ENCODE measurements at places on chromosomes 5 and 9.
A peak's percentile ranks its signal among the peaks of the same experiment; 100 is the strongest.

DNA sequence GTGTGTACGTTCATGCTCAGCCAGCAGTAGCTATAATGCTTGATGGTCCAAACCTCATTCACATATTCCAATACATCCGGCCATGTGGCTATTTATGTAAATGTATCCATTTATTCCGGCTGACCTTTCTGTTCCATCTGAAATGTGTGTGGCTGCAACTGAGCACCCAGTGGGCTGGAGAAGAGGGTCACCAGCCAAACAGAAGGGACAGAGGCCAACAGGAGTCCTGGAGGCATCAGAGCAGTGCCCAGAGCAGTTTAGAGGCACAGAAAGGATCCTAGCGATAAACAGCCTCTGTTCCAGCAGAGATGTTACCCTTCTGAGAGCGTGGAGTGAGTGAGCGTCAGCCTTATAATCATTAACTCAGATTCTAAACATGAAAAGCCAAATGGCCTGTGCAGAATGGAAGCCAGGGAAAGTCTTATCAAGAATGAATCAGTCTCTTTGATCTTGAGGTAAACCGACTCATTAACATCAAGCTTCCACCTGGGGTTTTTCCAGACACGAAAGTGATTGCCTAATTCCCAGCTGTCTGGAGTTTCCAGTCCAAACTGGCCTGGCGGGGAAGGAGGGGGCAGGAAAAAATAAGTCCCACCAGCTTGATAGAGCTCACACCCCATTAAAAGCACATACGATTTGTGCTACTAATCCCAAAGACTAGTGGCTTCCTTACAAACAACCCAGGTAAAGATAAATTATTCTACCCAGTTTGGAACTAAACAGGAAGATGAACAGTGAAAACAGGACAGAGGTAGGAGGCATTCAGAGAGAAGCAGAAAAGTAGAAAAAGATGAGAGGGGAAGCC is 55.7 kb downstream of the SUSD1 start:
- DNase-seq: peak; percentile 62
- no peaks in the 10 kb centered on the region for H3K4me1 ChIP-seq
- H3K27ac ChIP-seq: peak overlapping the region; percentile 77
- H3K36me3 ChIP-seq: no peaks in the 10 kb centered on the region
- no peaks in the 10 kb centered on the region for H3K27me3 ChIP-seq

DNA sequence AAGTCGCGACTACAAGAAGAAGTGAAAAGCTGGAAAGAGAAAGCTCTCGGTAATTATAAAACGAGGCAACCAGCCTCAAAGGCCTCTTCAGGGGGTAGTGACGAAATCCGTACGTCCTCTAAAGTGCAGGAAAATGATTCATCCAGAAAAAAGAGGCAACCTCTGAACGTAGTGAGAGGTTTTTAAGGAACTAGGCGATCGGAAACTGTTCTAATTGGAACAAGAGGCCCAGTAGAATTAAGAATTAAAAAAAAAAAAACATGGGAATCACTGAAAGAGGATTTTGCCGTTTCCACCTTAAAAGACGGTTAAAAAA is 1.0 kb downstream of the CSNK1A1 start:
- DNase-seq: no peak
- peak overlapping the region; percentile 98 for H3K27ac ChIP-seq
- H3K27me3 ChIP-seq: no peaks in the 10 kb centered on the region
- peaks cover 36% of the 10 kb centered on the region for H3K4me1 ChIP-seq

DNA sequence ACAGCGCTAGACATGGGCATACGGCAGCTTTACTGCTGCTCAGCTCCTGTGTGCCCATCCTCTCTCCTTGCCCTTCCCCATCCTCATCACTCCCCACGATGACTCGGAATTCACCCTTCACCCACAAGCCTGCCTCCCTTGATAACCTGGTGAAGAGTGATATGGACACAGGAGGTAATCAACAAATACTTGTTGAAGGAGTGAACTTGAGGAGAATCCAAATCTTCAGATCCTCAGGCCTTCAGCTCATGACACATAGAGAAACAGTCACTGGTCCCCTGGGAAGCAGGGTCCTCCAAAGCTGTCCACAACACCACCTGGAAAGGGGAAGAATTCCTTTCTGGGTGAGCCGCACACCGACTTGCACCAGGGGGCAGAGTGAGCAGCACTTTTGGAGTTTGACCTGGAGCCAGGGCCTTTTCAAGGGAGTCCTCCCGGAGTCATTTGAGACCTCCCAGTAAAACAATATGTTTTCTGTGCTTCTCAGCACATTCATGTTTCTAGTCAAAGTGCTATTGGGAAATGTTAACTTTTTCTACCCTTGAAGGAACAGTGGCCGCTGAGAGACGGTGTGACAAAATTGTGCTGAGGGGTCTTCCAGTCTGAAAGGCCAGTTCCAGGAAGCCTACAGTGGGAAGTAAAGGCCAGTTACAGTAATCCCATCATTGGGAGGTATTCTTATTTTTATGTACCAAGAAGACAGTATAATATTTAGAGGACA is 332.3 kb downstream of the CWC27 start:
- H3K27ac ChIP-seq: no peak overlapping the region
- peak; percentile 65 for DNase-seq
- H3K4me1 ChIP-seq: peaks cover 14% of the 10 kb centered on the region
- no peaks in the 10 kb centered on the region for H3K27me3 ChIP-seq
- no peak overlapping the region for H3K4me3 ChIP-seq
- no peaks in the 10 kb centered on the region for H3K36me3 ChIP-seq

GRCh38 chr5:51385216-51385615 is 2.0 kb downstream of the ISL1 start:
- H3K27me3 ChIP-seq: peaks cover 100% of the 10 kb centered on the region
- no peaks in the 10 kb centered on the region for H3K36me3 ChIP-seq
- no peak for DNase-seq
- H3K4me3 ChIP-seq: no peak overlapping the region

DNA sequence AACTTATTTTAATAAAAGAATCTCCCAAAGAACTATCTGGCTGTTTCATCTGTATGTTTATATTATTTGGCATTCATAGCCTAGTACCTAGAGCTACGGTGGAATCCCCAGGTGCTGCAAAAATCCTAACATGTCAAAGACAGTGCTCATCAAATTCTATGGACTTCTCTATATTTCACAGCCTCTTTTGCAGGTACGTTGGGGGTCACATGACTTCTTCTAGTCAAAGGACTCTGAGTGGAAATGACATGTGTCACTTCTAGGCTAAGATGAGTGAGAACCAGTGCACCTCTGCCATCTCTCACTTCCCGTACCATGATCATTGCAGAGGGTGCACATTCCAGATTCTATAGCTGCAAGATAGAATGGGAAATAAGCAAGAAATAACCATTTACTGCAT is 72.5 kb upstream of the PTGER4 start:
- no peak for DNase-seq
- H3K4me3 ChIP-seq: no peak overlapping the region
- no peaks in the 10 kb centered on the region for H3K27me3 ChIP-seq
- no peaks in the 10 kb centered on the region for H3K4me1 ChIP-seq

DNA sequence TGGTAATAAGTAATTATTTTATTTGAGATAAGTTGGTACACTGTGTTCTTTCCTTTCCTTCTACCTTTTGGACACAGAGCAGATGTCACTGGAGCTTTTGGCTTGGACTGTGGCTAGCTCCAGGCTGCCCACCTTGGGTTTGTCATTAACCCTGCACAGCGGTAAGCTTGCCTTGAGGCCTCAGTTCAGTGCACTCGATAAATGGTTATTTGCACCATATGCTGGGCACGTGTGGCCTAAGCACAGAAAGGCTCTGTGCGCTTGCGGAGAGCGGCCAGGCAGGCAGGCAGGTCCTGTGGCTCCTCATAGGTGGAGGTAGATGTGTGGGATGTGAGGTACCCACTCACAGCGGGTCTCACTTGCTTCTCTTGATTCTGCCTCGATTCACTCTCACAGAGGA is 30.0 kb upstream of the TENT4A start:
- no peaks in the 10 kb centered on the region for H3K4me1 ChIP-seq
- H3K4me3 ChIP-seq: no peak overlapping the region
- H3K36me3 ChIP-seq: no peaks in the 10 kb centered on the region
- no peak overlapping the region for H3K27ac ChIP-seq

- H3K4me3 ChIP-seq: no peak overlapping the region
- H3K27me3 ChIP-seq: peaks cover 39% of the 10 kb centered on the region
- no peaks in the 10 kb centered on the region for H3K4me1 ChIP-seq
- no peak overlapping the region for H3K27ac ChIP-seq
- H3K36me3 ChIP-seq: no peaks in the 10 kb centered on the region
- no peak for DNase-seq
These were observed 179.0 kb upstream of the PPP1R26 start for GRCh38 chr9:135300346-135301141.

GRCh38 chr5:36458746-36459145 is 147.7 kb upstream of the SLC1A3 start:
- H3K27ac ChIP-seq: no peak overlapping the region
- H3K36me3 ChIP-seq: no peaks in the 10 kb centered on the region
- no peaks in the 10 kb centered on the region for H3K27me3 ChIP-seq
- H3K4me1 ChIP-seq: no peaks in the 10 kb centered on the region
- no peak overlapping the region for H3K4me3 ChIP-seq
- DNase-seq: no peak

DNA sequence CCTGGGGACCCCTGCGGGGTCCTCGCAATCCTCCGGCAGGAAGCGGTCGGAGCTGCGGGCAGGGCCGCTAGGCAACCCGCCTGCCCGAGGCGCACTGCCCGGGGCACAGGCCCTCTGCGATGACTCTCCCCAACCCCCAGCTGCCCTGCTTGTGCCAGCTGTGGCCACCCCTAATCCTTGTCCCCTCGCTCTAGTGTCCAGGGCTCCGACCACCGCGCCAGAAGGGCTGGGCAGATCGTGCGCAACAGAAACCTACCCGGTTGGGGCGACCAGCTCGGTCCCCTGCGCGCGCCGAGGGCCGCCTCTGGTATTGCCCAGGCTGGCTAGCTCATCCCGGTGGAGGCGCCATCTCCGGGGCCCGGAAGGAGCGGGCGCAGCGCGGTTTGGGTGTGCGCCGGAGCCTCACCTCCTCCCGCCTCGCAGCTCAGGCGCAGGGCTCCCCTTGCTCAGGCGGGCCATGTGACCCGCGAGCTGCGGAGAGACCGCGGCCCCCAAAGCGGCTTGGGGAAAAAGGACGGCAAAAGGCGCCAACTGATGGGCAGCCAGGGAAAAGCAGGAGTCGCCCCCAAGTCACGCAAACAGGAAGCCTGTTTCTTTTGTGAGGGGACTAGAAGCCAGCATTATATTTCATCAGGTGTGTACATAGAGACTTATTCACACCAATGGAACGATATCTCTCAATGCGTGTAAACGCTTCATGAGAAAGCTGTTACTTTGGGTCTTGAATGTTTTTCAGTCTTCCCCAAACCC is 46.8 kb upstream of the RNF20 start:
- H3K27ac ChIP-seq: peak overlapping the region; percentile 90
- H3K27me3 ChIP-seq: peaks cover 10% of the 10 kb centered on the region
- H3K4me1 ChIP-seq: peaks cover 9% of the 10 kb centered on the region
- DNase-seq: peak; percentile 68
- H3K36me3 ChIP-seq: no peaks in the 10 kb centered on the region
- H3K4me3 ChIP-seq: peak overlapping the region; percentile 76

- no peaks in the 10 kb centered on the region for H3K4me1 ChIP-seq
- no peaks in the 10 kb centered on the region for H3K36me3 ChIP-seq
- DNase-seq: no peak
- H3K4me3 ChIP-seq: no peak overlapping the region
These were observed 57.5 kb upstream of the RXRA start for GRCh38 chr9:134268747-134269146.

DNA sequence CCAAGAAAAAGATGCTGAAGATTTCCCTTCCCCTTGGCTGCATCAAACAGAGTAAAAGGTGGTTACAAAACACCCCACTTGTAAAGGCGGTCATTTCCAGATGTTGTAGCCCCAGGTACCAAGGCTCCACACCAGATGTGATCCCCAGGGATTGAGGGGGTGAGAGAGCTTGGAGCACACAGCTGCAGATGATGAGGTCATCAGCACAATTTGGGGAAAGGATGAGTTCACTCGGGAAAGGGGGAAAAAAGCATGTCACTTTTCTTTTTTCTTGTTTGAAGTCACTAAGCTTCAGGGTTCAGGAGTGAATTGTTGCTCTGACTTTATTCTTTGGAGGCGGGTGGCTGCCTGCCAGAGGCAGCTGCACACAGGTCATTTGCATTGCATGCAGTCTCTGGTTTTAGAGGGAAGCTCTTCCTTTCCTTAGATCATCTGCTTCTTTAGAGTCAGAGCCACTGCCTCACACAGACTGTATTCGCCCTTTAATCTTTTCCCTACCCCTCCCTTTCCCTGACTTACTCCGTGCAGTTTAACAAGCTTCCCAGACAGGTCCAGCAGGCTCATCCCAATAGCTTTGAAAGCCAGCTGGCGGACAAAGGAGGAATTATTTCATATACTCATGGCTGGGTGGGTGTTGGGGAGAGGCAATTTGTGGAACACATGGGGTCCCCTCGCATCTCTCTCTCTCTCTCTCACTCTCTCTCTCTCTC is 409.3 kb upstream of the SLC24A2 start:
- no peak overlapping the region for H3K4me3 ChIP-seq
- no peaks in the 10 kb centered on the region for H3K4me1 ChIP-seq
- DNase-seq: peak; percentile 65

DNA sequence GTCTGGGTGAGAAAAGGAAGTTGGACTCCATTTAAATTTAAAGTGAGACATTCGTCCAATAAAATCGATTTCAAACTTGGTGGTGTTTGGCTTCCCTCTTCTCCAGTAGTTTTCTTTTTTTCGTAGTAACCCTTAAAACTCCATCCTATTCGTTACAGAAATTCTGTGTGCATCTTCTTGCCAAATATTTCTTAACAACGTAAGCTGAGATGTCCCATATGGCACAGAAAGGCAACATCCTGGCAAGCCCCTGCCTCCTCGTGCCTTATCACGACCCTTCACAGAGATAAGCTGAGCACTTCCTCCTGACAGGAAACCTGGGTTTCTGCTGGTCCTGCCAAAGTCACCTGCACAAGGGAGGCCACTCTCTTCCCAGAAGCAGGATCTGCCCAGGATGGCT is 11.8 kb upstream of the ADAMTS2 start:
- H3K27me3 ChIP-seq: no peaks in the 10 kb centered on the region
- H3K36me3 ChIP-seq: no peaks in the 10 kb centered on the region
- no peak for DNase-seq
- no peak overlapping the region for H3K4me3 ChIP-seq
- H3K4me1 ChIP-seq: peaks cover 7% of the 10 kb centered on the region

DNA sequence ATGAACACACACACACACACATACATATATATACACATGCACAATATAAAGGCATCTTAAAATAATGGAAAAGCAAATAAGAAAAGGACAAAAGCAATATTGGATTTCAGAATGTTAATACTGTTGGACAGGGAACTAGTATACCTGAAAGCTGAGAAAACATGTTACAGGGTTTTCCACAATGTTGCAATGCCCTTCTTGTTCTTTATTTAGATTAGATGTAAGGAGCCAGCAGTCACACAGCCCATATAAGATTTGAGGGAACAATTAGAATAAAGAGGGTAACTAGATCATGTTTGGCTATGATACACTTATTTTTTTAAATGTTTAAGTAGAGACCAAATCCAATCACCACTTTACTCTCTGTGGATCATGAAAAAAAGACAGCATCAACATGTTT is 61.7 kb downstream of the SH3TC2 start:
- DNase-seq: no peak
- H3K27me3 ChIP-seq: no peaks in the 10 kb centered on the region
- H3K27ac ChIP-seq: no peak overlapping the region

Data from transverse colon (tissue), 4 donors.